ENCODE measurements at places on chromosomes 12 and 14.

DNA sequence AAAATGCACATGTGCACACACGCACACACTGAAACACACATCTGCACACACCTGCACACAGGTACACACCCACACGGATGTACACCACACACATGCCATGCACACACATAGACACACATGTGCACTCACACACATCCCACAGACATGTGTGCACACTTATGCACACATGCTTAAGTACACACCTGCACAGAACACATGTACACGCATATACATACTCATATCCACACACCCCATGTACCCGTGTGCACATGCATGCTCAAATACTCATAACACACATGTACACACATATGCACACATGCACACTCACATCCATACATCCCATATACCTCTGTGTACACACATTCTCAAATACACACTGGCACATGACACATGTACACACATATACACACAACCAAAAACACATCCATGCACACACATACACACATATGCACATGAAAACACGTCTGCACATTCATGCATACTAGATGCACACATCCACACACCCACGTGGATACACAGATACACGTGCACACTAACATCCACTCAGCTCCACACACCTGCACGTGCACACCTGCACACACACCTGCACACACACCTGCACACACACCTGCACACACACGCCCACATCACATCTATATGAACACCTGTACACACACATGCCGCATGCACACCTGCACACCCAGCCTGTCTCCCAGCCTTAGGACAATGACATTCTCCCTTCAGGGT, 336.7 kb downstream of the ADGRD1 start:
- DNase-seq = no peak

GRCh38 chr12:13179211-13180074, 17.1 kb upstream of the EMP1 start:
- DNase-seq = peak; percentile 42

DNA sequence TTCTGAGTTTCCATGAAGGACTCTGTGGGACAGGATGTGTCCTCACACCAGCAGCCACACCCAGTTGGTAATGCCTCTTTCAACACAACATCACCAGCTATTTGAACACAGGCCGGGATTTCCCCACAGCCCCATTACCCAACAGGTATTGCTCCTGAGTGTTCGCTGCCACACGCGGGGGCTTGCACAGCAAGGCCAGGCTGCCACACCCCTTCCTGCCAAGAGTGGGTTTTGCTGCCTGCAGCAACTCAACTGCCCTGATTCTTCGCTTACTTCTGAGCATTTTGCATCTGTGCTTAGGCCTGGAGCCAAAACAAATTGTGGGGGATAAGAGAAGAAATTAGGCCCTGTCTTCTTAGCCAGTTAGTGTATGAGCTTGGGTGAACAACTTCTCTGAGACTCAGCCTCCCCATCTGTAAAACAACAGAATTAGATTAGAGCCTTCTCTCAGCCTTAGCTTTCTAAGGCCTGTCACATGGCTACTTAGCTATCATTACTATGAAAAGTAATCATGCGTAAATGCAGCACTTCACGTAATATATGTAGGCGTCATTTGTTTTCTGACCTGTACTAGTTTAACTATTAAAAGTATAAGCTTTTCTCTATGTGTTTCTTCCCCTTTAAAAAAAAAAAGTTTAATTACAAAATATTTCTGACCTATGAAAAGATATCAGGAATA, 20.0 kb downstream of the CKAP4 start:
- peak; percentile 77 for DNase-seq

DNA sequence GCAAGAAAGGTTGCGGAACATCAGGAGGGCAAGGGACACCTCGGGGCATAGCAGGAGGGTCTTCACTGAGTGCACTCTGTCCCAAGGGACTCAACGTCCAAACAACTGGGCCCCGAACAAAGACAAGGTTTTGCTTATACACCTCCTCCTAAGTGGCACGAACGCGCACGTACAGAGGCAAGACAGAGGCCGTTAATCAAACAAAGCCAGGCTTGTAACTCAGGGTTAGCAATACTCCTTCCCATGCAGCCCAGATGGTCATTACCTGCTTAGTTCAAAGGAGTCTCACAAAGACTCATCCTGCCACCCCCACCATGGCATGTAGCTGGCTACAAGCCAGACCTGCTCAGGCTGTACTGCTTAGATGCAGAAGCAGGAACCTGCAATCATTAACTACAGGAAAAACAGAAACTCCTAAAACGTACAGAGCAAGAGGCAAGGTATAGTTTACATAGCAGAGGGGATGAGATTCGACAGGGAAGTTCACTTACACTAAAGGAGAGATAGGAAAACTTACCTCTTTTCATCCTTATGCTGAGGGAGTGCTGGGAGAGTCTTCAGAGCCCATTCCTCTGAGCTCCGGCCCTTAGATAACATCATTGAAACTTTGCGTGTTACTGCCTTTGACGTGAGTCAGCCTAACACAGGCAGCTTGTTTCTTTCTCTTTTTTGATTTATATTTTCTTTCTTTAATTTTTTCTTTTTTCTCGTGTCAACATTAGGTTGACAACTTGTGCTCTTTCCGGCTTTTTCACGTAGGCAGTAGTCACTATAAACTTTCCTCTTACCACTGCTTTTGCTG, 1319.1 kb downstream of the TMEM121 start:
- DNase-seq = peak; percentile 34

- peak; percentile 80 for DNase-seq
Observed at GRCh38 chr12:104671409-104672095, 214.8 kb downstream of the CHST11 start.

- DNase-seq = no peak
Observed at GRCh38 chr12:58341791-58342190, 400.4 kb downstream of the ATP23 start.

- no peak for DNase-seq
Observed at GRCh38 chr12:116565963-116566362, 6.8 kb downstream of the MAP1LC3B2 start.

- DNase-seq = no peak
Observed at GRCh38 chr12:45773747-45774146, 44.2 kb downstream of the ARID2 start.

- no peak for DNase-seq
Observed at GRCh38 chr12:105741786-105742566, 396.8 kb downstream of the NUAK1 start.

DNA sequence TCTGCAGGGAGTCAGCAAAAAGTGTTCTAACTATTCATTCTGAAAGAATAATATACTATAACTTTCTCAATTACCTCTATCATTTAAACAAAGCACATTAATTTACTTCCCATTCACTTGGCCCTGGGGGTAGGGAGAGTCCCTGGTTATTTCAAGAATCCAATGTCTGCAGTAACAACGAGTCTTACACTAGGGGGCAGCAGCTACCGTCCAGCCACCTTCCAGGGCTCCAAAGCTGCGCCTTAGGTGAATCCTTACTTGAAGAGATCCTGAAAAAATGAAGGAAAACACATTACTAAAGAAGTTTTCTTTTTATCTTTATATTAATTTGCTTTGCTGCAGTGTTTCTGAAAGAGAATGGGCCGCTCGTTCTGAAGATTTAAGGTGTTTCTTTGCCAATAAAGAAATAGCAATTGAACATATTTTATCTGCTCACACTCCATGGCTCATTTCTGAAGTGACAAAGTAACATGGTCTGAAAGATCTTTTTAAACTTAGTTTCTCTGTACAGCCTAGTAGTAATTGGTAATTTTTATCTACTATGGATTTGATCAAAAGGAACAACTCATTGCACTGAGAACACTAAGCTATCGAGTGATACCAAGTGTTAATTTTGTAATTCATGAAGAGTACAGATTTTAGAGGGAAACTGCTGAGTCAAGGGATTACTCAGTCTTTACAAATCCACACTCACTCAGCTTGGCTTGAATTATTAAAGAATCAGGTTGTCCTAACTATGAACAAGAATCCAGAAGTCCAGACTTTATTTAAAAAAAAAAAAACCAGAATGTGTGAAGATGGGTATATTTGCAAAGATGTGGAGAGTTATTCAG, 27.6 kb downstream of the BHLHE41 start:
- peak; percentile 58 for DNase-seq

DNA sequence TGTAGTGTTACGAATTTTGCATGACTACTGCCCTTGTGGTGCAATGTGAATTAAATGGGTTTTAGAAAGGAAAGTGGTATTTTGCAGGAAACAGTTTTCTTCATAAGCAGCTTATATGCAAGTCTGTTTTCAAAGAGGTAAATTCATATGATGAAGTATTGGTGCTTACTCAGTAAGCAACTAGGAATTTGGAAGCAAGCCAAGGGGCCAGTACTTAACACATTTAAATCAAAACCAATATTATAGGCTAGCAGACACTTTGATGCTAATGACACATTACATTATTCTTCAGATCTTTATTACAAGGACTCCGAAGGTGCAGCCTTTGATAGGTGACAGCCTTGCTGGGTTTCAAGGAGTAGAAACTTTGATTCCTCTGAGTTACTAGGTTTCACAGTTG, 23.1 kb downstream of the MGAT4C start:
- no peak for DNase-seq

DNA sequence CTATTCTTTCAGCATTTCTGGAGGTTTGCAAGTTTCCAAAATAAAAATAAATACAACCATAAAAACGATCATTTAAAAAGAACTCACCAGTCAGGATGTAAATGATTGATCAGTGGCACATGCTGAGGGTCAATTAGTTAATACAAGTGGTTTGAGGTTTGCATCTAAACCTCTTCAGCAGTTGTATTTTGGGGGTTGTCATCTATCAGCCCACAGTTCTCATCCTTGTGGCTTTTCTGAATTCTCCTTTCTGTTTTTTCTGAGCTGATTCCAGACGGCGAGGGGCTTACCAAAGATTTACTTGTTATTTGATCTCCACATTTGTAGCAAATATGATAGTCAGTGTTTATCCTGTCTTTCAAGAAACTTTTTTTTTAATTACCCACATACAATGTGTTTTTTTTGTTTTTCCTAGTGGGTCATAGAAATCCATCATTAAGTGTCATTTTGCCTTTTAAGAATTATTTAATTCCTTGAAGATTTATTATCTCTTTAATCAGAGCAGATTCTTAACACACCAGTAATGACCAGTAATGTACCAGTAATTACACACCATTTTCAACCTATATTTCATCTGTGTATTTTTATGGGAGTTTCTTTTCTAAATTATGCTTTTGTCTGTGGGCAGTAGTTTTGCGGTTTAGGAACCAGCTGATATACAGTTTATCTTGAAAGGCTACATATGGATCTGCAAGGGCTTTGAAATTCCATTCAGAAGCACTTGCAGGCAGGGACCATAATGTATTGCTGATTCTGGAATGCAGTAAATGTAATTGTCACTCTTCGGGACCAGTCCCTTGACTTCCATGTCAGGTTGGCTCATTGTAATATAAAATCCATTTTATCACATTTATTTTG, 56.3 kb upstream of the DAAM1 start:
- DNase-seq = no peak

DNA sequence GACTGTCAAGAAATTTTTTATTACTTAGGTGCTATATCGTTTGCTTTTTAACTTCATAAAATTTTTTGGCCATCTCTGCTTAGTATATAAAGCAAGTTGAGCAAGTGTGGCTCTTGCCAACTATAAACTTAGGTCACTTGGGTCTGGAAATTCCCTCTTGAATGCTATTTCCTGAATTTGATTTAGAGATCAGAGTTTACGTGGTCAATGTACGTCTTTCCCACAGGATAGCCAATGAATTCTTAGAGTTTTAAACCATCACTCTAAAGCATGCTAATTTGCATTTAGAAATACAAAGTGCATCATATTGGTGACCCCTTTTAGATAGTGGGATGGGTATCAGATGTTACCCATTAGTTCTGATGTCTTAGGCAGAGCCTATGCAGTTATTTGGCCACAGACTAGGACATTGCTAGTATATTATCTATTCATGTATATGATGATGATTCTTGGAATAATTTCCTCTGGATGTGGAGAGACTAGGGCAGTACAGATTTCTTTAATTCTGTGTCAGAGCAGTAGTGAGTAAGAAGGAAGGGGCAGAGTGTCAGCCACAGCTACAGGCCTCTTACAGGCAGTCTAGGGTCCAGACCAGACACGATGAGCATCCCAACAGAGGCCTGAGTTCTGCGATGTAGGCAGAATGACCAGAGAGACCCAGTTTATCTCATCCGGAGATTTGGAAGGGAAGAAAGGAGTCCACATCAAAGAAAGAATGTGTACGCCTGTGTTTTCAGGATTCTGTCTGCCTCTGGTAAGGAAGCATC, 30.3 kb downstream of the SCN8A start:
- no peak for DNase-seq

GRCh38 chr14:95290021-95290420, 29.7 kb downstream of the CLMN start:
- no peak for DNase-seq

GRCh38 chr12:103336940-103337339, 158.8 kb downstream of the C12orf42 start:
- no peak for DNase-seq

DNA sequence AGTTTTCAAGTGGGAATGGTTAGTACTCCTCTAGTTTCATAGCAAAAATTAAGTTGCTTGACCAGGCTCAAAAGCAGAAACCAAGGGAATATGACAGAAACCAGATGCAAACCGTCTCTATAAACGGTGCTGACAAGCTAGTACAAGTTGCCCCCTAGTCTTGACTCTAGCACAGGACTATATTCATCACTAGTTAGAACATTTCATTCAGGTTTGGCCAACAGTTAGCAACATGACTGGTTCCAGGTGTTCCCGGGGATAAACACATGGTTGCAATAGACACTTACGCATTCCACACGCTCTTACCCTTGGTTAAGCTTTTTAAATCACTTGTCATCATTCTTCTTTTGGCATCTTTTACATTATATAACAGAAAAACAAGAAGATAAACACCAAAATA, 103.6 kb downstream of the SCFD1 start:
- DNase-seq = no peak

DNA sequence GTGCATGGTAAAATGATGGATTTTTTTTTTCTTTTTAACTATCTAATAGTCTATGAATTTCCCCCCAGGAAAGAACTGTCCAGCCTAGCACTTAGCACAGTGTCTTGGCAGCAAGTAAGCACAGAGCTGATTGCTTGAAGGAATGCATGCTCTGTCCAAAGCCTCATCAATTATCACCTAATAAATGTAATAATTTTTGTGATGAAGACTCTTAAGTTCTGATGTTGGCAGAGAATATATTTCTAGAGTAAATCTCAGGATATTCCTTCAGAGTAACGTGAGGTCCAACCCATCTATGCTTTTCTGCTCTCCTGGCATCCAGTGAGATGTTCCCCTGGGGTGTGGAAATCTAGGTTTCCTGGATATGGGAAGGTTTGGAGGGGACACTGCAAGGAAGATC, 152.4 kb downstream of the TMX1 start:
- DNase-seq = no peak

DNA sequence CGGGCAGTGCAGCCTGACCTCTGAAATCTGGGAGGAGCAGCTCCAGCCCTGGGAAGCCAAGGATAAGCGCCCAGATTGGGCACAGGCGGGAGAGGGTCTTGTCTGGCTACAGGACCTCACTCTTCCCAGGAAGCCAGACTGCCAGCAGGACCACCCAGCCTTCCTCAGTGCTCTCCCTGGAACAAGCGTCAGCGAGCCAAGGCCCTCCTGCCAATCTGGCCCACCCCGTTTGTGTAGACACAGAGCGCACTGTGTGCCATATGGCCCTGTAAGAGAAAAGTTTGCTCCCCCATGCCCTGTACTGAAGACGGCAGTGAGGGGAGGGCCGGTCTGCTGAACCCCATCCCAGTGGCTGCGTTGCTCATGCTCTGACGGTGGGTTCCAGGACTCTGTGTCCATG, 1.2 kb upstream of the C14orf180 start:
- no peak for DNase-seq

All from CD4-positive, alpha-beta T cell treated with Interleukin-21 for 1 hour (primary cell).